NCI-H526 (cell line): ENCODE measurements at places on chromosomes 11 and 22.
A peak's percentile ranks its signal among the peaks of the same experiment; 100 is the strongest.

DNA sequence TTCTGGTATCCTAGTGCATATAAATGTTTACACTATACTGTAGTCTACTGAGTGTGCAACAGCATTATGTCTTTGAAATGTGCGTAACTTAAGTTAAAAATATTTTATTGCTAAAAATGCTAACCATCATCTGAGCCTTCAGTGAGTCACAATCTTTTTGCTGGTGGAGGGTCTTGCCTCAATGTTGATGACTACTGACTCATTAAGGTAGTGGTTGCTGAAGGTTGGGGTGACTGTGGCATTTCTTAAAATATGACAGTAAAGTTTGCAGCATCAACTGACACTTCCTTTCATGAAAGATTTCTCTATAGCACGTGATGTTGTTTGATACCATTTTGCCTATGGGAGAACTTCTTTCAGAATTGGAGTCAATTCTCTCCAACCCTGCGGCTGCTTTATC lies 8.5 kb upstream of the CREBZF start:
- no peak for DNase-seq

GRCh38 chr11:89484896-89485295 lies 6.3 kb downstream of the NOX4 start:
- DNase-seq = no peak

- DNase-seq = peak; percentile 68
Observed at GRCh38 chr11:110479108-110480101, 49.7 kb downstream of the FDX1 start.

DNA sequence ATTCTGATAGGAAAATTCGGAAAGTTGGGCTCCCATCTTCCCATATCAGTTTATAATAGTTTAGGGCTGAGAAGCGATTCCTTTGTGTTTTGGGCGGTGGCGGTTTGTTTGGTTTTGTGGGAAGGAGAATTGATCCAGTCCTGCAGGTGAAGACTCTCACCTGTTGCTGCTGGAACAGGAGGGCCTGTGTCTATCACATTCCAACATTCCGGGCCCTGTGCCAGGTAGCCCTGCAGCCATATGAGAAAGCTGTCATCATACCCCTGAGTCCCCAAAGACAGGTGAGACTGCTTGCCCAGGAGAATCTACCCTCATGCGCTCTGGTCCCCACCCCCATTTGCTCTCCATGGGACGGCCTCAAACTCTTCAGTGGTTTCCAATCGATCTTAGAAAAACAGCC lies 62.1 kb downstream of the TRAF6 start:
- no peak for DNase-seq

GRCh38 chr11:106998116-106998915 lies 20.0 kb downstream of the GUCY1A2 start:
- DNase-seq = no peak

GRCh38 chr11:44992181-44992582 lies 41.5 kb upstream of the TP53I11 start:
- no peak for DNase-seq

GRCh38 chr11:95325777-95326258 lies 94.8 kb upstream of the SESN3 start:
- peak; percentile 97 for DNase-seq

DNA sequence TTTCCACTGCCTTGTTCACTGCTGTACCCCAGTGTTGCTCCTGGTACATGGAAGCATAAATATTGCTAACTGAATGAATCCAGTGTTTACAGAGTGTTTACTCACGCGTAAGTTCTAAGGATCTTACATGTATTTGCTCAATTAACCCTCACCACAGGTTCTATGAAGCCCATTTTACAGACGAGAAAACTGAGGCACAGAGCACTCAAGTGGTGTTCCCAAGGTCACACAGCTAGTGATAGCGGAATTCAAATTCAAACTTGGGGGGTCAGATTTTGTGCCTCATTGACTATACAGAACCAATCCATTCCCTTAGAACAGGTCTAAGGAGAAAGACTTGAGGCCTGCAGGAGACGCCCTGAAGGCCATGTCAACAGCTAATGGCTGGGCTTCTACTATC lies 72.3 kb downstream of the PLEKHA7 start:
- DNase-seq = no peak

GRCh38 chr11:95571718-95572260 lies 217.8 kb downstream of the FAM76B start:
- peak; percentile 64 for DNase-seq

DNA sequence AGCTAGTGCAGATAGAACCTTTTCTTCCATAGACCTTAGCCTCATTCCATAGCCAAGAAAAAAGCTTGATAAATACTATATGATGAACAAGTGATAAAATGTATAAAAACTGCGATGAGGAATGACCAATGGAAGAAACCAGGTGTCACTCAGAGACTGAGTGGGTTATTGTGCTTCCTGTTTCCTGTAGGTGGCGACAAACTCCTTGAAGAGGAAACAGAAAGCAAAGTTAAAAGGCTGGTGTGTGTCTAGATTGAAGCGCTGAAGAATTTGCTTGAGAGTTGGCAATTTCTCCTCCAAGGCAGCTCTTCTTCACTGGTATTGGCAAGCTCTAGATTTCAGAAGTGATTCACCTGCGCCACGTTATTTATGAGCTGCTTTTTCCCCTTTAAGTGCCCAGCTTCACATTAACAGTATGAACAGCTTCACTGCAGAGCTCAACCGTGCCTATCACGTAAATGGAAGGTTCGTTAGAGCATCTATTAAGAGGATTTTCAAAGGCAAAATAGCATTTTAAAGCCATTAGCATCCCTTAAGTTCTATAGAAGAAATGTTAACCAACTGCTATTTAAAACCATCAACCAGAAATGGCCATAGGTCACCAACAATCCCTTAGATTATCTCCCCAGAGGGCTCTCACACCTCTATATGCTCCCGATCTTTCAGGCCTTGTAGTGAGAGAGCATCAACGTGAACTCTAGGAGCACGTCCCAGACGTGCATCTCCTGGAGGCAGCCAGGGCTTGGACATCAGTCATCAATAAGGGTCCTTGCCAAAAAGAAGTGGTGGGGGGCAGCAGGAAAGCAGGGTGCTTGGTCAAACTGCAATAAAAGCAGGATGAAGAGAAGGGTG lies 179.4 kb downstream of the CADM1 start:
- DNase-seq = peak; percentile 93

DNA sequence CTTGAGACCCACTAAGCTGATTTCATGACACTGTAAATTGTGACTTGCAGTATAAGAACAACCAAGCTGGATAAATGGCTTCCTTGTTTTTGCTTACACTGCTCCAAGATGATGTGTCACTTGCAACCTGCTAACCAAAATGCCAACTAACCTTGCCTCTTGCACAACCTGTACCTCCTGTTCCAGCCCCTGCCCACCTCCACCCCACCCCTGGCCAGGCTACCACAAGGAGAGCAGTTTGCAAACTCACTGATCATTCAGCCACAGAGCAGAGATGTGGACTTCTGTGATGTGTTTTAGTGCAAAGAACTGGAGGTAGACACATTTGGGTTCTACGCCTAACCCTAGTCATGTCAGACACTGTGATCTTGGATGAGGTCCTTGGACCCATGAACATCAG lies 4.3 kb upstream of the APOL6 start:
- DNase-seq = no peak

DNA sequence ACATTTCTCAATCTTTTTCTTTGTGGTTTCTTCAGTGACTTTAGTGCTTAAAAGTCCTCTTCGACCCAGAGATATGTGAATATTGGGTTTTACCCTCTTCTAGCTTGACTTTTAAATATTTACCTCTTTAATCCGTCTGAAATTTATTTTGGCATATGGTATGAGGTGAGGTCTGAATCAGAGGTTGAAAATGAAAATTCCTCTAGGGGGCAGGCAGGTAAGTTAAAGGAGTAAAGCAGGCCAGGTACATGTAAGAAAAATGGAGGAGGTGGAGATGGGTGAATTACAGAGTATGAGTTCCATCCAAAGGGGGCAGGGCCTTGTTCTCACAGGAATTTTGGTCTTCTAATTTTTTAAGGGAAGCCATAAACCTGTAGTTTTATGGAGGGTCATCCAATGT lies 263.8 kb upstream of the NARS2 start:
- peak; percentile 45 for DNase-seq

- DNase-seq = no peak
Observed at GRCh38 chr22:37077802-37078448, 26.4 kb downstream of the KCTD17 start.

- DNase-seq = no peak
Observed at GRCh38 chr11:92841719-92842118, 127.7 kb upstream of the MTNR1B start.

GRCh38 chr22:29457730-29458129 lies 19.3 kb downstream of the RFPL1 start:
- no peak for DNase-seq

DNA sequence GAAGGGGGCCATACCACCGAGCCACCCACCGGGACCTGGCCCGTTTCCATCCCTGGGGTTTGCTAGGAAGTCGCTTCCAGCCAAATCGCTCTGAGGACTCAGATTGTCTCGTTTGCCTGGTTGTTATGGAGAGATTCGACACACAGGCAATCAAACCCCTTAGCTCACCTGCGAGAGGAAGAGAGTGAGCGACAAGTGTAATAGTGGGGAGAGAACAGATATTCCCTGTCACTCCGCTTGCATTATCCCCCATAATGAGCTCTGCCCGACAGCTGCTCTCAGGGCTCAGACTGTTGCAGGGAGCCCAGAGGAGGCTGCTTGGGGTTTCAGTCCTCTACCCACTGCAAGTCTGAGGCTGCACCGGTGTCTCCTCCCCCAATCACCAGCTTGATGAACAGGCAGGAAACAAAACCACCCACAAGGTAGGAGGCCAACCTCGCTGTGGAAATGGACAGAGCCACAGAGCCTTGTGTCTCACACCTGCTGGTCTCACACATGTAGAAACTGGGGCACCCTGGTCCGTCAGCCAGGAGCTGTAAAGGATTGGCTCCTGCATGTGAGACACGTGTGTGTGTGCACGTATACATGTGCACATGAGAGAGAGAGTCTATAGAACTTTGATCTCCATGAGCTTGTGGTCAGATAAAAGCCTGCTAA lies 351.1 kb downstream of the BUD13 start:
- no peak for DNase-seq

- DNase-seq = no peak
Observed at GRCh38 chr22:45226503-45227186, 14.0 kb downstream of the KIAA0930 start.

GRCh38 chr11:61297746-61298145 lies 2.6 kb upstream of the VWCE start:
- no peak for DNase-seq

DNA sequence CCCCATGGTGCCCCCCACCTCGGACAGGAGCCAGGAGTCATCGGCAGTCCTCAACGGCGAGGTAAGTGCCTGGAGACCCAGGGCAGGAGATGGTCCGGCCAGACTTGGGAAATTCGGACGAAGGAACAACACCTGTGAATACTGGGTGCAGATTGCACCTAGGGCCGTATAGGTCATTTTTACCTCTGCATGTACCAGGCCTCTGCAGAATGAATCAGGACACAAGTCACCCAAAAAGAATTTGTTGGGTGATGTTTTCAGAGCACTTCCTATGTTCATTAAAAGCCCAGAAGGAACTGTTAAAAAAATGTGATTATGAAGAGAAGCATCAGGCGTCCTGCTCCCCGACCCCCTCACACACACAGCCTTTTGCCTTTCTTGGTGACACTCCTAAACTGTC lies 93.9 kb downstream of the C11orf91 start:
- no peak for DNase-seq

- DNase-seq = no peak
Observed at GRCh38 chr11:60761436-60762190, 4.9 kb downstream of the MS4A15 start.
